NCI-H146 (cell line): ENCODE measurements at places on chromosomes 2 and 18.

- DNase-seq: no peak
Observed at GRCh38 chr18:75075429-75075841, 133.5 kb downstream of the PTGR3 start.

DNA sequence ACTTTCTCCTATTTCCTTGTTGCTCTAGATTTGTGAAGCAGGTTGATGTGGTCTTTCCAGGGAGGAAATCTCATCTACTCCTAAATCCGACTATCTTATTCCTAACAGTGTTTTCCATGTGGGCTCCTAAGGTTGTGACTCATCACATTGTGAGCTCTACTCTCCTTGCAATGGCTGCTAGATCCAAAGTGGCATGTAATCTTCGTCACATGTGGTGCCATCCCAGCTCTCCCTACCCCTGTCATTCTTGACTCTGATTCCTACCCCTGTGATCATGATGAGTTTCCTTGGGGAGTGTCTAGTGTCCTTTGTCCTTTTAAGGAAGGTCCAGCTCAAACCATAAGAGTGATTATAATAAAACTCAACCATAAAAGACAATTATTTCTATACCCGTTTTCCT, 47.3 kb upstream of the GULP1 start:
- DNase-seq: no peak

DNA sequence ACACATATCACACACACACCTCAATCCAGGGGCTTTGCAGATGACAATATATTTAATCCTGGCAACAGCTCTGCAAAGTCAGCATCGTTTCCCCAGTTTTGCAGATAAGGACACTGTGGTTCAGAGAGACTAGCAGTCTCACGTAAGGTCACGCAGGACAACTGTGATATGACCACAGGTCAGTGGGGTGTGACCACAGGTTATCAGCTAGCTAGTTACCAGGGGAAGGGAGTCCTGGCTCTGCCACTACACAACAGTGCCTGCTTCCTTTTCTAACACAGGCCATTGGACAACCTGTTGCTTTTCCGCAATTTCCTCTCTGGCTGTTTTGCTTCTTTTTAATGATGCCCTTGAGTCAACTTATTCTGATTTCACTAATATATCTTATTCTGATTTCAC, 33.3 kb downstream of the RBMS1 start:
- DNase-seq: no peak

- peak; percentile 54 for DNase-seq
Observed at GRCh38 chr2:138536302-138536701, 34.7 kb downstream of the SPOPL start.

DNA sequence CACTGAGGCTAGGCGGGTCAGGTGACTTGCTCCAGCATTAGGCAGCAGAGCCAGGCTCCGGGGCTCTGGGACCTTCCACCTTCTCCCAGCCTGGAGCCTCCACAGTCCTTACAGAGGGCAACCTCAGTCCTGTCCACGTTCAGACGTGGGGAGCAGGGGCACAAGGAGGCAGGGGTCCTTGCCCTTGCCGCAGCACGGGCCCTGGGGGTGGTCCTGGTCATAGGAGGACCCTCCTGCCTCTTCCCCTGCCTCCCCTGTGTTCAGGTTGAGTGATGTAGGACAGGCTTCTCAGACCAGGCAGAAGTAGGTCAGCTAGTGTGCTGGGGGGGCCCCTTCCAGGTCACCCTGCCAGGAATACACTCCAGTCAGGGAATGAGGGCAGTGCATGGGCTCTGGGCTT, 5.4 kb upstream of the ARHGEF4 start:
- DNase-seq: no peak
